NCI-H2029 (cell line): ENCODE measurements at places on chromosomes 3 and 15.

- DNase-seq = no peak
These were observed 269.2 kb downstream of the PDCD6IP start for GRCh38 chr3:34067536-34068051.

GRCh38 chr3:156761713-156762451, 64.3 kb upstream of the LEKR1 start:
- no peak for DNase-seq

DNA sequence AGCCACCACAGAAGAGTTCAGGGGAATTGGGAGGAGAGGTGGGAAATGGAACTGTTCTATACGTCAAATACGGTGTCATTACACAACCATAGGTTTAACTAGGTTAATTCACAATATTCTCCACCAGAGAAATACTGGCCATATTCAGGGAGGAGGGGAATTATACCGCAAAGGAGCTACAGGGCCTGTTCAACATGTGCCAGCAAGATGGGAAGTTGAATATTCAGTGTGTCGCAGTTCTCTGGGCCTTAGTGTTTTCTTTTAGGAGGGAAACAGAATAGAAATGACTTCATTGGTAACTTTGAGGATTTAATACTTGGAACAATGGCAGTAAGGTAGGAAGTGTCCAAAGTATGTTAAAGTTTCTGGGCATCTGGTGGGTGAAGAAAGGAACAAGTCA, 18.0 kb upstream of the FBXW12 start:
- no peak for DNase-seq

DNA sequence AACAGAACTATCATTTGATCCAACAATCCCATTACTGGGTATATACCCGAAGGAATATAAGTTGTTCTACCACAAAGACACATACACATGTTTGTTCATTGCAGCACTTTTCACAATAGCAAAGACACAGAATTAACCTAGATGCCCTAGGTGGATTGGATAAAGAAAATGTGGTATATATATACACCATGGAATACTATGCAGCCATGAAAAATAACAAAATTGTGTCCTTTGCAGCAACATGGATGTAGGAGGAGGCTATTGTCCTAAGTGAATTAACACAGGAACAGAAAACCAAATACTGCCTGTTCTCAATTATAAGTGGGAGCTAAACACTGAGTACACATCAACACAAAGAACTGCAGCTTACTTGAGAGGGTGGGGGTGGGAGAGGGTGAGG, 142.5 kb downstream of the IL20RB start:
- DNase-seq = no peak
